ENCODE measurements at places on chromosomes 13 and 19.

DNA sequence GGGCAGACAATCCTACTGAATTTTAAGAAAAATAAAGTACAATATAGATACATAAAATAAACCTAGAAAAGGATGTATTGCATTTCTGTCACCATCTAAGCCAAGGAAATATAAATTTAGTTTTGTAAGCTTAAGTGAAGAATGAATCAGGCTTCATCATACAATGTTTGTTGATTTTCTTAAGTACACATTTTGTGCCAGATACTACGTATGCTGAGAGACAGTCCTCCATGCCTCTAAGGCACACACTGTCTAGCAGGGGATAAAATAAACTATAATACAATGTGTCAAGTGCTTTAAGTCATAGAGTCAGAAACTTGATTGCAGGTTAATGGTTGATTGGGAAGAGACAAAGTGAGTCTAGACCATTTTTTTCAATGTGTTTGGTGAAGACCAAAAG, 465.7 kb downstream of the TBC1D4 start:
- no peak for DNase-seq

- no peak for DNase-seq
Measured at GRCh38 chr13:45492538-45492937, 27.8 kb downstream of the COG3 start.

DNA sequence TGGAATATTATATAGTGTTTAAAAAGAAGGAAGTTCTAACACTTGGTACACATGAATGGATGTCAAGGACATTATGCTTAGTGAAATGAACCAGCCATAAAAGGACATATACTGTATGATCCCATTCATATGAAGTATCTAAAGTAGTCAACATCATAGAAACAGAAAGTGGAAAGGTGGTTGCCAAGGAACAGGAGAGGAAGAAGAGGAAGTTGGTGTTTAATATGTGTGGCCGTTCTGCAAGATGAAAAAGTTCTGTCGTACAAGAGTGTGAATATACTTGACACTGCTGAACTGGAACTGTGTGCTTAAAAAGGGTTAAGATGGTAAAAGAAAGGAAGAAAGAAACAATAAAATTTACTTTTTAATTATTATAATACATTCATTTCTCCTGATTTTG, 33.1 kb upstream of the C1QTNF9 start:
- peak; percentile 38 for DNase-seq

GRCh38 chr13:59477011-59477410, 686.7 kb downstream of the DIAPH3 start:
- DNase-seq, result no peak

- no peak for DNase-seq
Measured at GRCh38 chr13:45751885-45752284, 49.8 kb downstream of the CBY2 start.

DNA sequence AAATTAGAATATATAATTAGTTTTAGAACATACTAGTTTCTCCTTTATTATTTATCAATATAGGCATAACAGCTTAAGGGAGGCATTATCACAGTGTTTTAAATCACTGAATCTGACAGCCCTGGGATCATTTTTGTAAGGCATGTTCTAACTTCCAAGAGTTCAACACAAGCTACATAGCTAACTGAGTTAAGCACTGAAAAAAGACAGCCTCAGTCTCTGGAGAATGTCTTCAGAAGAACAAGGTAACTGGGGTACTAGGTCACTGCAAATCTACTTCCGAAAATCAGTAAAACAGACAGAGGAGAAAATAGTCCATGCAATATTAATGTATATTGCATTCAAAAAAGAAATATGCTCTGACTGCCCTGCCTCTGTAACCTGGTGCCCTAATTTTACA, 502.1 kb downstream of the RFC3 start:
- no peak for DNase-seq

DNA sequence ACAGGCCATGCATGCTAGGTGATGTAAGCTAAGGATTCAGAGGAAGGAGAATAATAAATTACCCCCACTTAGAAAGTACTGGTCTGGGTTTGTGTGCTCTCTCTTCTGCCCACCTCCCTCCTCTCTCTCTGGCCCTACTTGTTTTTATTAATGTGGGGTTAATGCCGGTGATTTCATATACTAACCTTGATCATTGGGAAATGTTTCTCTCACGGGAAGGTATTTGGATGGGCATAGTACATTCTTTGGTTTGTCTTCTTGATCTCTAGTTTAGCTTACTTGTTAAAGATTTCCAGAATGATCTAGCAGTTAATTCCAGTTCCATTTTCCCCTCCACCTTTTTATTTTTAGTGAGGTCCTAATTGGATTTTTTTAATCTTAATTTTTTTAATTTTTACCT, 24.6 kb downstream of the ARHGAP35 start:
- no peak for DNase-seq

GRCh38 chr19:39390451-39390750, 505 bp downstream of the PAF1 start:
- DNase-seq, result peak; percentile 24

GRCh38 chr13:42076309-42076713, 27.9 kb downstream of the DGKH start:
- no peak for DNase-seq

DNA sequence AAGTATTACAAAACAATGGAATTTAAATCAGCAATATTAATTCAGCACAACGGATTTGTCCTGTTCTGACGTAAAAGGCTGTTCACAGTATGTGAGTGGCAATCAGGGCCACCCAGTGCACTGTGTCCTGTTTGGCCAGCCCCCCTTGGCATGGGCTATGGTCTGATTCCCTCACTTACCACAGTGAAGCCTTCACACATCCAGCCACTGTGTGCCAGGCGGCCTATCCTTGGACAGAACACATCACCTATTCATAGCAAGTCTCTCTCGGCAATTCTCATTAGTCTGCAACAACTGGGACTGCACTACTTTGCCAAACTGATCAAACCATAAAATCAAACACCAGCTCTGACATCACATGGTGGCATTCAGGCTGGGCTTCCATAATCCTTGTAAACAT, 221.5 kb upstream of the TSHZ3 start:
- no peak for DNase-seq

DNA sequence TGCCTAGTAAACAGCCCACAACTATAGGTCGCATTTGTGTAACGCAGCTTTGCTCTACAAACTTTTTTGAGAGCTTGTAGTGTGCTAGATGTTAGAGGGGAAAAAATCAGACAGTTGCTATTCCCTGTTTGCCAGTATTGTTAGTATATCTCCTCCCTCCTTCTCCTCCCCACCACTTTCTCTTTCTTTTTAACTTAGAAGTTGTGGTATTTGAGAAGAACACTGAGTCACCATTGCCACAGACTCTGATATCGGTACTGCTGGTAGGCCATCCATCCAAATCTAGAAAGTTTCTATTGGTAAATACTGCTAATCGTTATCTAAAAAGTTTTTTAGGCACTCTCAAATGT, 666 bp downstream of the POMP start:
- peak; percentile 27 for DNase-seq

GRCh38 chr13:49569993-49570689, 15.2 kb downstream of the RCBTB1 start:
- DNase-seq, result no peak

GRCh38 chr19:48674921-48675824, 2.4 kb upstream of the NTN5 start:
- DNase-seq, result peak; percentile 88

DNA sequence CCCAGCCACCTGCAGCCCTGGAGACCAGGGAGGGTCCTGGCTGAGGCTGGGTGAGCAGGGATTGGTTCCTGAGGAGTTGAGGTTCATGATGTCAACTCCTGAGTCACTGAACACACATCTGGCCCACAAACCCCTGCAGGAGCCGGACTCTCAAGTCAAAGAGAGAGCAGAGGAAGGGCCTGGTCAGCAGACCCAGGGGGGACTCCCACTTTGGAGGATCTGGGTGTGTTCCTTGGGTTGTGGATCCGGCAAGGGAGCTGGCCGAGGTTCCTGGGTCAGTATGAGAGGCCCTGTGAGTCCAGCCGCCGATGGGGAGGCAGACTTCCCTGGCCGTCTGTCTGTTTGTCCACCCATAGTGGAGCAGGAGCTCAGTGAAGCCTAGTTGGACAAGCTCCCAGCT, 4.0 kb downstream of the SLC7A10 start:
- DNase-seq, result no peak

- no peak for DNase-seq
Measured at GRCh38 chr13:68988176-68988575, 1119.5 kb upstream of the ATXN8OS start.

DNA sequence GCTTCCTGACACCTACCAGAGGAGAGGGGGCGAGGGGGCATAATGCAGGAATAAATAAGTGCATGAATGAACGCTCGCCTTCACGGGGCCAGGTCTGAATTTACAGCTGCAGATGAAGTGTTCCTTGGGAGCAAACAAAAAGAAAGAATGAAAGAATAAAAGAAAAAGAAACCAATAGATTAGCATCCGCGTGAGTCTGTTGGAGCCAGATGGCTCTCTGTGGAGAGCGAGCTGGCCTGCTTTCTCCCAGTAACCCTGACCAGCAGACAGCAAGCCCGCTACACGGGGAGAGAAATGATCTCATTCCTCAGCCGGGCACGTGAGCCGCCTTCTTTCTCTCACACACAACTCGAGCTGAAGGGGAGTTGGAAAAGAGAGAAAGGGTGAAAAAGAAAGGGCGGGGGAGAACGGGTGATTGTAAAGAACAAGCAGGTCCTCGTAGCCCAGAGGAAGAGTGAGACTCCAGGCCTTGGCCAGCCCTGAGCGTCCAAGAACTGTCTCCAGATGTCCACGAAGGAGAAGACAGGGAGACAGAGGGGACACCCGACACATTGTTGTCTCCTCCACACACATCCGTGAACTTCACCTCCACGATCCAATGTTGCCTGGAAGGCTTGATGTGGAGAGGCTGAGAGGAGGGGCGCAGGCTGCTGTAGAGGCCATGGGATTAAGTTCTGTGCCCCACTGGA, 81.4 kb downstream of the RNASEH2B start:
- peak; percentile 17 for DNase-seq

GRCh38 chr19:54339646-54340358, 840 bp upstream of the LILRA4 start:
- DNase-seq, result peak; percentile 54

GRCh38 chr19:41533671-41534215, 42.2 kb upstream of the CEACAM21 start:
- no peak for DNase-seq

- DNase-seq, result no peak
Measured at GRCh38 chr13:38641164-38641948, 45.5 kb upstream of the FREM2 start.

DNA sequence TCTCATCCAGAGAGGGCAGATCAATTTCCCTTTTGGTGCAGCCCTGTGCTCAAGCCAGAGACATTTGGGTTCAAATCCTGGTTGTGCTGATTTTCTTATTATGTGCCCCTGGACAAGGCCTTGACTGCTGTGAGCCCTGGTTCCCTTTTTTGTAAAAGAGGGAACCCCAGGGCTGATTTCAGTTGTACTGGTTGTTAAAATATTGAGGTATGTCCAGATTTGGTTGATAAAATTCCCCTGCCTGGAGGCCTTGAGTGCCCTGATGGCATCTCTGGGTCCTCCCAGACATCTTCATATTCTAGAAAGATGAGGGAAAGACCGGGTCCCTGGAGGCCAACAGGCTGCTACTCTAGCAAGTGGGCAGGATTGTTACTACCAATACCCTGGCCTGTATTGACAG, 14.4 kb upstream of the PLAUR start:
- peak; percentile 56 for DNase-seq

DNA sequence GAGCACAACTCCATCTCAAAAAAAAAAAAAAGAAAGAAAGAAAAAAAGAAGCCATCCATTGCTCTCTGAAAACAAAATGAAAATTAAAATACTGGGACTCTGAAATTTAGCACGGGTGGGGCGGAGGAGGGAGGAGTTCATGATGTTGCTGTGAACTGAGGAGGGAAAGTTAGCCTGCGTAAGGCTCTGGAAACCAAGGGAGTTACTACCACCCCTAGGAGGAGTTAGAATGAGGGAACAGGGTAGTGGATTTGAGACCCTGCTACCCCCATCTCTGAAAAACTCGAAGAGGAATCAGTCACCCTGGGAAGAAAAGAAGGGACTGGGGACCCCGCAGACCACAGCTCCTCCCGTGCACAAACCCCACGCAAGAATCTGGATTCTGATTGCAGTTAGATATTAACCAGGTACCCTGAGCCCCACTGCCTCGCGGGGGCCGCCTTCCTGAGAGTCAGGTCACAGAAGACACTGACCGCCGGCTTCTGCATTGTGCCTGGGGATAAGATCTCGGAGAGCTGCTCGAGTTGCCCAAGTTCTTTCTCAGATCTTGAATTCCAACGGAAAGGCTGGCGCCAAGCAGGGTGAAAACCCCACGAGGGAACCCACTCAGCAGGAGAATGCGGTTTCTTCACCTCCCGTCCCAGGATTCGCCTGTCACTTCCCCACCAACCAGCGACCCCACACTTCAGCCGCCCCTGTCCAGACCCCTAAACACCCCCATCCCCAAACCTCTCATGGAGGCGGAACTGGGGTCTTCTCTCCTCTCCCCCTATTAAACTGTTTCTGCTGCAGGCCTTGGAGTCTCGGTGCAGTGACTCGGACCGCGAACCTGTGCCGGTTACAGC, 870 bp downstream of the ZNF442 start:
- peak; percentile 16 for DNase-seq

- no peak for DNase-seq
Measured at GRCh38 chr13:80802946-80803345, 462.0 kb upstream of the SPRY2 start.

- DNase-seq, result no peak
Measured at GRCh38 chr13:85638815-85639393, 160.3 kb downstream of the SLITRK6 start.

DNA sequence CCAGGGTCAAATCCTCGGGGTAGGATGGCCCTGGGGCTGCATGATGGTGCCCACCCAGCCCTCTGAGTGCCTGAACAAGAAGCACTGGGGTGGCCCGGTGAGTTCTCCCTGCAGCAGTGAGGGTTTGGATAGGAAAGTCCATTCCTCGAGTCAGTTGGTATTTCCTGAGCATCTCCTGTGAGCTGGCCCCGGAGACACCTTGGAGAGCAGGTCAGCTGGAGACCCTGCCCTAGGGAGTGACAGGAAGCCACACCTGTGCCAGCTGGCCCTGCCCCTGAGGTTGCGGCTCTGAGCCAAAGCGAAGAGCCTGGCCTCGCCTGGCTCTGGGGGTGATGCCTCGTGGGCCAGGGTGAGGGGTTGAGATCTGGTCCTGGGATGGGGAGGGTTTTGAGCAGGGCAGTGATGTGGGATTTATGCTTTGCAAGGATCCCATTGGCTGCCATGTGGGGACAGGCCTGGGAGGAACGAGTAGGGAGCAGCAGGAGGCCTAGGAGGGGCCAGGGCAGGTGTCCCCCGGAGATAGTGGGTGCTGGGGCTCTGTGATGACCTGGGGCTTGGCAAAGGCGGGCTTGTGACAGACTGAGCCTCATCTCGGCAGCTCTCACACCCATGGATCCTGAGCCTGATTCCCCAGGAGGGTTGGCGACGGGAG, 16.0 kb downstream of the CRTC1 start:
- DNase-seq, result no peak

DNA sequence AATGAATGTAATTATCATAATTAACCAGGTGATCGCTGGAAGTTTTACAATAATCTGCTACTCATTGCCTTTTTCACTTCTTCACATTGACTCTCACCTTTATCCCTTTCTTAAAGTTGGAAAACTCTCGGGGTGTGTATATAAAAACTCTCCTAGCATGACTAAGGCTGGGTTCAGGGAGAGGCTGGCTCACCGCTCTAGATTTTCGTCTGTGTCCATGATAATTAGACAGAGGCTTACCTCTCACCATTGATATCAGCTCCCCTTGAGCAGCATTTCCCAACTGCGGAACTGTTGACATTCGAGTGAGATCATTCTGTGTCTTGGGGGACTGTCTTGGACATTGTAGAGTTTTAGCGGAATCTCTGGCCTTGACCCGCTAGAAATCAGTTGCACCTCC, 39.4 kb downstream of the NFIX start:
- no peak for DNase-seq
